ENCODE measurements at places on chromosomes 1 and 21.

GRCh38 chr1:21045351-21045750, 131.3 kb downstream of the EIF4G3 start:
- no peak for DNase-seq

- DNase-seq, result no peak
These were observed 57.9 kb upstream of the EDN2 start for GRCh38 chr1:41542196-41542930.

GRCh38 chr1:211697356-211697755, 21.9 kb upstream of the NEK2 start:
- DNase-seq, result no peak

- DNase-seq, result no peak
These were observed 188.9 kb downstream of the NRIP1 start for GRCh38 chr21:14875704-14876523.

DNA sequence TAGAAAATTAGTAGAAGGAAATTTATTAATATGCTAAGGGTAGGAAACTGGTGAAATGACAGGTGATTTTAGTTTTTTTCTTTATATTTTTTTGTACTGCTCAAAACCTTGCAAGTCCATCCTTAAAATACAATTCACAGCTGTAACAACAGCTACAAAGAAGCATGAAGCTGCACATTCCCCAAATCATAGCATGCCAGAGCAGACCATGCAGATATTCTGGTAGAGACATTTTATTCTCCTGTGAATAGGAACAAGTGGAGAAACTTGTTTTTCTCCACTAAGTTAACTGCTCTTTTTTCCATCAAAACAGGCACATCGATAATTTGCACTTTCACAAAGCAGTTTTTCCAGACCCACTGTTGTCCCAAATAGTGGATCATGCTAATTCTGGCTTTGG, 1125.7 kb downstream of the BRINP3 start:
- no peak for DNase-seq

DNA sequence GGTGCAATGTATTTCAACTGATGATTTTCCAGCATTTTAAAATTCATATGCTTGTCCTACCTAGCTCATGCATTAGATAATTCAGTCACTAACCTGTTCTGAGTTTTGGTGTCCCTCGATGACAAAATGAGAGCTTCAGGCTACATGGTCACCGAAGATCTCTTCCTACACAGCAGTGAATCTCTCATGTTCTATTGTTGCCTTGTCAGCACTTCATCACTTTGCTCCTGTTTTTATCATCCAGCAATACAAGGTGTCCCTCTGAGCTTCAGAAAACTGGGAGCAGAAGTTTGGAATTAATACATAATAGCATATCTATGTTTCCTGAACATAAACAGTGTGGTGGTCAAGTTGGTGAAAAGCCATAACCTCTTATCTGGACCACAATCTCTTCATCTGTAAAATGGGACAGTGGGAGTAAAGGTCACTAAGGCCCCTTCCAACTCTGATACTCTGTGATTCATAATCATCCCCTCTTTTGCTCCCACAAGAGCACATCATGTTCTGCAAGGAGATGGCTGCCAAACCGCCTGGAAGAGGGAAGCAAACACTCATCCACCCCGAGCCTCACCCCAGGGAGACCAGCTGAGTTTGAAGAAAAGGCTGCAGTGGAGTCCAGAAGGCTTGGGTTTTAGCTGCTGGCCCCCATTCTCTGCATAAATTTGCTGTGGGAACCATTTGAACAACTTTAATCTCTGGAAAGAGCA, 137.9 kb upstream of the F3 start:
- no peak for DNase-seq

GRCh38 chr1:94549706-94550105, 8.1 kb upstream of the F3 start:
- DNase-seq, result no peak

- DNase-seq, result no peak
These were observed 112.1 kb downstream of the HLCS start for GRCh38 chr21:36854391-36854790.

DNA sequence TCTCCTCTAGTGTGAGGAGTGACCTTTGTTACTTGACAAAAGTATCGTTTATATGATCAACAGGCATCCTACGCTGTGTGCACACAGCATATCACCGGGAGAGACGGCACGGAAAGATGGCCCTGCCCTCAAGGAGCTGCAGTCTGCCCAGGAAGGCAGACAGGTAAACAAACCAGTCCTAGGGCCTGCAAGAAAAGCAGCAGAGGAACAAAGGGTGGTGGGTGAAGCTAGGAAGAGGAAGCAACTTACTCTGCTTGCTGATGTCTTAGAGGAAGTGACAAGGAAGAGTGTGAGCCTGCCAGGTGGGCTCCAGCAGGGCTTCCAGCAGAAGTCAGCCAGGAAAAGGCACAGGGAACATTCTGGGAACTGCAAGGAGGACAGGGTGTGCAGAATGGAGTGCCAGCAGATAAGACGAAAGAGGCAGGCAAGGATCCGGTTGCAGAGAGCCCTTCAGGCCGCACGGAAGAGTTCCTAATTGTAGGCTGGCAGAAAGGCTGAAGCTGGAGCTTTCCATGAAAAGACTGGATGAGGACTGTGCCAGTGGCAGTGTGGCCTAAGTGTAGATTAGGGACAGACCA, 106.7 kb downstream of the SLC45A1 start:
- peak; percentile 70 for DNase-seq

- DNase-seq, result no peak
These were observed 476.7 kb downstream of the NPHP4 start for GRCh38 chr1:5515501-5515900.

DNA sequence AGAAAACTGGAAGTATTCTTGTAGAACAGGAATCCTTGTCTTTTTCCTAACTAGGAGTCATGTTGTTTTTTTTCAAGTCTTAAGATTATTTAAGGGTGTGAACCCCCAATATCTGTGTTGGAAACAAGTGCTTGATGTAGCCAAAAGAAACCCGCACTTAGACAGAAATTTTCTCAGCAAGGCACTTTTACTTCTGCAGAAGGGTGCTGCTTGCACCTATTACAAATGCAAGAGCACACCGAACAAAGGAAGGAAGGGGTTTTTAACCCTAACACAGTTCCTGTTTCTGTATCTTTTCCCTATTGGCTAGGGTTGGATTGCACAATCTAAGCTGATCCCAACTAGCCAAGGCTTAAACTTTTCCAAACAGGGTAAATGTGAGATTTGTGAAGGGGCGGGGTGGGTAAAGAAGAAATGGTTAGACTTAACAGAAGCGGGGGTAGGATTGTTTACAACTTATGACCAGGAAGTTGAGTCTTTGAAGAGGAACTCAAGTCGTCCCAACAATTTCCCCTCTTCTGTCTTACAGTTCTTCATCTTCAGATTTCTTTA, 75.1 kb downstream of the ZFYVE9 start:
- DNase-seq, result no peak

- no peak for DNase-seq
These were observed 179.6 kb downstream of the TGFBR3 start for GRCh38 chr1:91706140-91706957.

DNA sequence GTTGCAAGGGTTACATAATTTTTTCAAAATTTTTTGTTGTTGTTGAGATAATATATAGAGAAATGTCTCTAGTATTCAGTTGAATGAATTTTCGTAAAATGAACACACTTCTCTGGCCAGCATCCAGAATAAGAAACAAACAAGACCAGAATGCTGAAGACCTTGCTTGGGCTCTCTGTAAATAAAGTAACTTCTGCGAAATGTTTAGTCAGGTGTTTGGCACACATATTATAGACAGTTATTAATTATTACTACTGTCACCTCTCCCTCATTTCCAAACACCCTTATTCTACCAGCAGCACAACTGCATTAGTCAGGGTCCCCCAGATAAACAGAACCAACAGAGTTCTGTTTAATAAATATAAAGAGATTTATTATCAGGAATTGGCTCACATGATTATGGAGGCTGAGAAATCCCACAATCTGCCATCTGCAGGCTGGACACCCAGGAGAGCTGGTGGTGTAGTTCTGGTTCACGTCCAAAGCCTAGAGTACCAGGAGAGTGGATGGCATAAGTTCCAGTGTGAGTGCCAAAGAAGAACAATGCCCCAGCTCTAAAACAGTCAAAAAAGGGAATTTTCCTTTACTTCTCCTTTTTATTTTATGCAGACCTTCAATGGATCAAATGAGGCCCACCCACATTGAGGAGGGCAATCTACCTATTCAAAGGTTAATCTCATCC, 44.1 kb upstream of the KCND3 start:
- DNase-seq, result no peak

DNA sequence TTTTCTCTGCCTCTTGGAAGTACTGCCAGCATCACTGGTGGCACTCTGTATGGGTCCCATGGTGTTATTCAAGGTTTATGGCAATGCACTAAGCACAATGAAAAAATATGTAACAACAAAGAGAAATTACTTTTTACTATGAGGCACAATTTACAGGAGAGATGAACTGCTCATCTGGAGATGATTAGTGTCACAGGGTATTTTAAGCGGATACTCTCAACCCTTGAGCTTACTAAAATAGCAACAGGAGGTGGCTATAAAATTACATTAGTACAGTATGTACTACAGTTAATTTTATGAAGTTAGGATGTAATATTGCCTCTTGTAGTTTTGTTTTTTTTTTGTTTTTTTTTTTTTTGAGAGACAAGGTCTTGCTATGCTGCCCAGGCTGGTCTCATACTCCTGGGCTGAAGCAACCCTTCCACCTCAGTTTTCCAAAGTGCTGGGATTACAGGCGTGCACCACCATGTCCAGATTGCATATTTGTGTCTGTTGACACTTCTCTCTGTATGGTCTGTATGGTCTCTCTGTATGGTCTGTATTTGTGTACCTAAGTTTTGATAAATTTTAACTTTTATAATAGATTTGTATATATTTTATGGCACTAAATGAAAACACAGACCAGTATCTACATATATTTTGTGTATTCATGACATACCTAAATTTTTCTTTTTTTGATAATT, 175.6 kb upstream of the HP1BP3 start:
- DNase-seq, result no peak

DNA sequence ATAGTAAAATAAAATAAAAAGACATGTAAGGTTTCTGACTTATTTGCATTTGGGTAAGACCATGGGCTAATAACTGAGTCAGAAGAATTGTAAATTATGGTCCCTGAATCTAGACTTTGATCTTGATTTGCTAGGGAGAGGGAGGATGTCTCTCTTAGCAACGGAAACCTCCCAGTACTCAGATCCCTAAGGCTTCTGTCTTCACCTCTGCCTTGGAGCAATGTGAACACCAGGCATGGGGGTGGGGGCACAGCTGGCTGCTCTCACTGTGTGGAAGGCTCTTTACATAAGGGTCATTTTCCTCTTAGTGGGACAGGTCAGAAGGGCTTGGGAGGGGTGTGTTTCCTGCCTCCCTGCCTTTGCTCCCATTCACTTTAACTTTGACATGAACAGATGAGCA, 17.0 kb upstream of the TMEM54 start:
- peak; percentile 42 for DNase-seq

- DNase-seq, result no peak
These were observed 8.0 kb upstream of the MACF1 start for GRCh38 chr1:39196244-39197215.

DNA sequence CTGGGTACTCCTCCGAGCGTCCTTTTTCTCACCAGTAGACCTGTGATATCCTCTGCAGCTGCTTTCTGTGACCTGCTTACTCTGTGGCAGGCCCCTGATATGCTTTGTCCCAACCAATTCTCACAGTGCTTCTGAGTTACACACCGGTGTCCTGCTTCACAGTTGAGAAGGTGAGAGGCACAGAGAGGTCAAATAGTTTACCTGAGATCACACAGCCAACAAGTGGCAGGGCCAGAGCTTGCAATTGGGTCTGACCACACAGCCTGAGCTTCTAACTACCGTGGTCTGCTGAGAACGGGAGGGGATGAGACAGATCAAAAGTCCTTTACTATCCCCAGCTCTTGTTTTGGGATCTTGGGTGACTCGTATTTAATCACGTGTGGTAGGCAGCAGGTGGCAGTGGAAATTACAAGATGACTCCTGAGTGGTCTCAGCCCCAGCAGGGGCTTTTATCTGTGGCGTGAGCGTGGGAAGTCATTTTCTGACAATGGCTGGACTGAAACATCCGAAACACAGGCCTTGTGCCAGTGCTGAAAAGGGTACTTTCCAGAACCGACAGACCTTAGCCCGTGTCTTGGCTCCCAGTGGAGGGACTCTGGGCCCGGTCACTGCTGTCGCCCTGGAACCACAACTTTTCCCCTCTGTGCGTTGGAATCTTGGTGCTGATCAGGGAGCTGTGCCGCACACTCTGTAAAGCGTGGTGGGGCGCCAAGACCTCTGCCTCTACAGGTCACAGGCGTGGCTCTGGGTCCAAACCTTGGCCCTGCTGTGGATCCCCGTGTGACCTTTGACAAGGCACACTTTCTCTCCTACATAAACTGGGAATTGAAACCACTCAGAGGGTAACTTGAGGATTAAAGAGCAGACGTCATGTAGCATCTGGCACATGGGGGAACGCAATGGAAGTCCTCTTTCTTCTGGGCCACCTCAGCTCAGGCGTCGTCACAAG, 11.9 kb downstream of the THEMIS2 start:
- DNase-seq, result no peak

DNA sequence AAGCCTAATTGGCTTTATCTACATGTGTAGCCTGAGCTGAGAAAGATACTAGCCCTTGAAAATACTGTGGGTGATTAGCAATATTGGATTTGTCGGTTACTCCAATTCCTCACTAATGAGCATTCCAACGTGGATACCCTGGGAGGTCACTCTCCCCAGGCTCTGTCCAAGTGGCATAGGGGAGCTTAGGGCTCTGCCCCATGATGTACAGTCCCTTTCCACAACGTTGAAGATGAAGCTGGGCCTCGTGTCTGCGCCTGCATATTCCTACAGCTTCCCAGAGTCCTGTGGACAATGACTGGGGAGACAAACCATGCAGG, 2.6 kb downstream of the RCC1 start:
- DNase-seq, result no peak

GRCh38 chr21:43864313-43864961, 586 bp upstream of the AGPAT3 start:
- DNase-seq, result no peak

GRCh38 chr21:31559368-31560119, 99.9 kb upstream of the SOD1 start:
- peak; percentile 98 for DNase-seq

- no peak for DNase-seq
These were observed at the start of gene HPCA for GRCh38 chr1:32886004-32886827. HPCA (plus strand) TSS chr1:32886491; CDS start chr1:32888899, 2,408 bp downstream.

- DNase-seq, result no peak
These were observed 419.9 kb upstream of the RUNX1 start for GRCh38 chr21:35468991-35469390.

- no peak for DNase-seq
These were observed 119.7 kb upstream of the WNT4 start for GRCh38 chr1:22262583-22262982.

- DNase-seq, result no peak
These were observed 5.0 kb downstream of the NDUFS2 start for GRCh38 chr1:161207173-161207572.

- DNase-seq, result no peak
These were observed 318.1 kb downstream of the HHIPL2 start for GRCh38 chr1:222229672-222230312.

DNA sequence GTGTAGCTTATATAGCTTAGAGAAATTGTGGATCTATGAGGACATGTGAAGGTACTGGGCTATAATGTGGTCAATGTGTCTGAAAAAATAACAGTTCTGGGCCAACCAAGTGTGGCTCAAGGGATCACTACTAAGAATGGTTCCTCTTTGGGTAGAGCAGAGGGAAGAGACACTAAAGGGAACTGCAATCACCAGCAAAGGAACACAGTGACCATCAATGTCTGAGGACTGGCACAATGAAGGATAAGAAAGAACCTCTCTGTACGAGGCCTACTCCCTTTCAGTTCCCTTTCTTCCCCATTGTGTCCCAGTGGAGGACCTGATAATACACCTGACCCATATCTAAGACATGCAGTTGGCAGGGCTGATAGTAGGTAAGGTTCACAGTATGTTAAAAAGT, 89.9 kb upstream of the JAK1 start:
- no peak for DNase-seq

GRCh38 chr1:179598631-179599030, 7.0 kb downstream of the TDRD5 start:
- no peak for DNase-seq
